ENCODE measurements at places on chromosomes 2 and 18. TPM values are rescaled to one million over a fixed set of nuclear protein-coding genes. Genes with fewer than 3 reads are reported as not detected.

The IRS1 gene
- total RNA-seq = 14.9 TPM

The ANKRD29 gene
- total RNA-seq = 17.6 TPM

The SCYGR8 gene
- total RNA-seq = not detected

The USP40 gene
- total RNA-seq = 21.0 TPM

The C2orf80 gene
- total RNA-seq = not detected

The FEZ2 gene
- 40.5 TPM for total RNA-seq

The EEF1B2 gene
- total RNA-seq = 994 TPM

The PROKR1 gene
- not detected for total RNA-seq

The PAX3 gene
- total RNA-seq = not detected

The PID1 gene
- total RNA-seq = 4.3 TPM

The POTEI gene
- not detected for total RNA-seq

The TXNL1 gene
- total RNA-seq = 63.1 TPM

The MYOM1 gene
- 0.13 TPM for total RNA-seq

The TUBA3E gene
- total RNA-seq = 6.3 TPM

The DYNAP gene
- total RNA-seq = not detected

The MAPRE3 gene
- total RNA-seq = 11.4 TPM

All from A549 treated with dexamethasone at 1 μM for 4 hours (cell line).